ENCODE measurements at places on chromosomes 12 and 14. TPM values are rescaled to one million over a fixed set of nuclear protein-coding genes. Genes with fewer than 3 reads are reported as not detected.

GPR68 gene
- total RNA-seq: 0.74 TPM

SYT10 gene
- not detected for total RNA-seq

EPYC gene
- not detected for total RNA-seq

TRIAP1 gene
- total RNA-seq: 40.0 TPM

SDS gene
- not detected for total RNA-seq

SYCP3 gene
- total RNA-seq: not detected

TAS2R50 gene
- total RNA-seq: 2.3 TPM

AICDA gene
- not detected for total RNA-seq

INHBE gene
- not detected for total RNA-seq

SIX1 gene
- 0.17 TPM for total RNA-seq

PRMT5 gene
- total RNA-seq: 40.0 TPM

SMCO3 gene
- 1.2 TPM for total RNA-seq

PAX9 gene
- total RNA-seq: not detected

ARF6 gene
- total RNA-seq: 64.7 TPM

IPO4 gene
- 60.6 TPM for total RNA-seq

SLC8B1 gene
- total RNA-seq: 25.2 TPM

IFNG-AS1 gene
- total RNA-seq: not detected

TMTC3 gene
- 38.8 TPM for total RNA-seq

ACAD10 gene
- 8.0 TPM for total RNA-seq

SPATS2 gene
- 30.2 TPM for total RNA-seq

TAC3 gene
- not detected for total RNA-seq

KRT82 gene
- not detected for total RNA-seq

ZDHHC22 gene
- not detected for total RNA-seq

CLEC1A gene
- total RNA-seq: 26.2 TPM

UBR7 gene
- 35.6 TPM for total RNA-seq

TAS2R19 gene
- total RNA-seq: 4.0 TPM

NKX2-8 gene
- not detected for total RNA-seq

C1R gene
- total RNA-seq: 2.0 TPM

PZP gene
- 2.4 TPM for total RNA-seq

PLXNC1 gene
- total RNA-seq: 0.23 TPM

NANOG gene
- total RNA-seq: not detected

LTBR gene
- 74.0 TPM for total RNA-seq

NYNRIN gene
- 17.0 TPM for total RNA-seq

RPL10L gene
- total RNA-seq: not detected

EGLN3 gene
- total RNA-seq: 2.1 TPM

KIF26A gene
- total RNA-seq: 31.8 TPM

KCNJ8 gene
- 0.17 TPM for total RNA-seq

SLC8A3 gene
- 0.42 TPM for total RNA-seq

TEP1 gene
- 36.2 TPM for total RNA-seq

GPRC5A gene
- 10.7 TPM for total RNA-seq

OASL gene
- 0.34 TPM for total RNA-seq

PLBD1 gene
- total RNA-seq: 0.34 TPM

CREBL2 gene
- 42.4 TPM for total RNA-seq

COX8C gene
- not detected for total RNA-seq

GPR132 gene
- 0.09 TPM for total RNA-seq

SLC10A1 gene
- not detected for total RNA-seq

CD27 gene
- not detected for total RNA-seq

ENDOU gene
- not detected for total RNA-seq

FICD gene
- total RNA-seq: 7.0 TPM

KERA gene
- not detected for total RNA-seq

CCDC38 gene
- total RNA-seq: not detected
